CD14-positive monocyte (primary cell): ENCODE measurements at places on chromosomes 2 and 18. TPM values are rescaled to one million over a fixed set of nuclear protein-coding genes. Genes with fewer than 3 reads are reported as not detected.

KYNU gene
- 131 TPM for polyA plus RNA-seq

CRIM1 gene
- 0.27 and 0.50 TPM in 2 replicates for polyA plus RNA-seq

IL36RN gene
- polyA plus RNA-seq: not detected

ANKRD29 gene
- 0.03 and 0.28 TPM in 2 replicates for polyA plus RNA-seq

CSRNP3 gene
- not detected in 2 replicates for polyA plus RNA-seq

G6PC2 gene
- polyA plus RNA-seq: not detected

TRIM54 gene
- not detected in 2 replicates for polyA plus RNA-seq

PTPRN gene
- polyA plus RNA-seq: not detected

- no peak for DNase-seq
Observed at GRCh38 chr18:32287249-32287648, 97.4 kb downstream of the MEP1B start.

DNA sequence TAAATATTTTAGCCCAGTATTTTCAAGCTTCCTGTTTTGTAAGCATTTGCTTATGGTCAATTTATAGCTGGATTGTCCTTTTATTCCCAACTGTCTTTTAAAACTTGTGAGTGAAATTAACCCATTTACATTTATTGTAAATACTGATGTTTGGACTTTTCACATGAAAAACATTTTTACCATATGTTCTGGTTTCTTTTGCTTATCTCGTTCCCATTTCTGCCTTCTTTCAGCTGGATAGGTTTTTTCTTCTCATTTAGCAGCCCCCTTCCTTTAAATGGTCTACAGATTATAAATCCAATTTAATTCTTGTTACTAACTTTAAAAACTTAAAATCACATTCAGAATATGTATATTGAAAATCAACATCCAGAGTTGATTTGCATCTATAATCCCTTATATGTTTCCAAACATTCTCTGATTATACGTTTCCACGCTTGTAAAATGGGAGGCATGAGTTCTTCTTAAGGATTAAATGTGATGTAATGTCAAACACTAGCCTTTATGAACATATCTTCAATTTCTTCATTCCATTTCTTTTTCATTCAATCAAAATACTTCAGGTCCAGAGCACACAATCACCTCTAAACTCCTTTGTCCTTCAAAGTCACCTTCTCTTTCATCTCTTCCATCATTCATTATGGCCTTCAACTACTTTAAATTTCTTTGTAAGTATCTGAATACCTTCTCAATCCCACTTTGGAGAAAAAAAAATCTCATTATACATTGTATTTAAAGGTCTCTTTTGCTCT, 1.1 kb upstream of the KDM3A start:
- DNase-seq: no peak

GRCh38 chr2:179024445-179024844, 25.5 kb downstream of the CCDC141 start:
- DNase-seq: no peak

DNA sequence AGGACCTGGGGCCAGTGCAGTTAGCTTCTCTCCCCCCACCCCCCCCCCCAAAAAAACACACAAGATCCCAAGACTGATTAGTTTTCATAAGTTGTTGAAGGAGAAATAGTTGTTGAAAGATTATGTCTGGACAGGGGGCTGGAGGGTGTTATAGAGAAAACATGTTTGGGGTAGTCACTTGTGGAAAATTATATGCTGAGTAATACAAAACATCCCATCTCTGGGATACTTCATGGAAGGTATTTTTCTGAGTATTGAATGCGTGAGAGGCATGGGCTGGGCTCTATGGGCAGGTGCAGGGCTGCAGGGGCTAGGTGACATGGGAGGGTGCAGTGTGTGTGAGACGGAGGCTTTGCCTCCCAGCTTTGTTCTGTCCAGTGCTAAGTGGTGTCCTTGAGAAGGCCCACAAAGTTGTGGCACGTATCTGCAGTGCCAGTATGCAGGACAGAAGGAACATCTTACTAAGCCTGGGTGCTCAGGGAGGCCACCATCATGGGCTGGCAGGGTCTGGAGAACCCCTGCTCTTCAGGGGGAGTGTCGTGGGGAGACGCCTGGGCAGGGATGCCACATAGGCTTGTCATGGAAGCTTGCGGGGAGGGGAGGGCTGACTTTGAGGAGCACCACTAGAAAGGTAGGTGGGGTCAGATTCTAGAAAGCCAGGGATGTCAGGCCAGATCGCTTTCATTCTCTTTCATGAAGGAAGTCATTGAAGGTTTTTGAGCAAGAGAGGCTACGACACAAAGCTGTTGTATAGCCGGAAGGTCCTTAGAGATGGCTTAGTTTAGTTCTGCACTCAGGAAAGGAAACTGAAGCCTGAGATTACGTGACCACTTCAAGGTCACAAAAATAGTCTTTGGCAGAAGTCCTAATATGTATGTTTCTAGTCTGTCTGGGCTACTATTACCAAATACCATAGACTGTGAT, 232.0 kb downstream of the LDLRAD4 start:
- DNase-seq: no peak

GRCh38 chr2:167733747-167734146, 513.6 kb downstream of the STK39 start:
- no peak for DNase-seq

GRCh38 chr18:22349317-22349898, 68.3 kb downstream of the CTAGE1 start:
- no peak for DNase-seq
